CD4-positive, alpha-beta T cell treated with Interferon alpha-2 for 1 hour (primary cell): ENCODE measurements at places on chromosomes 1 and 21.

DNA sequence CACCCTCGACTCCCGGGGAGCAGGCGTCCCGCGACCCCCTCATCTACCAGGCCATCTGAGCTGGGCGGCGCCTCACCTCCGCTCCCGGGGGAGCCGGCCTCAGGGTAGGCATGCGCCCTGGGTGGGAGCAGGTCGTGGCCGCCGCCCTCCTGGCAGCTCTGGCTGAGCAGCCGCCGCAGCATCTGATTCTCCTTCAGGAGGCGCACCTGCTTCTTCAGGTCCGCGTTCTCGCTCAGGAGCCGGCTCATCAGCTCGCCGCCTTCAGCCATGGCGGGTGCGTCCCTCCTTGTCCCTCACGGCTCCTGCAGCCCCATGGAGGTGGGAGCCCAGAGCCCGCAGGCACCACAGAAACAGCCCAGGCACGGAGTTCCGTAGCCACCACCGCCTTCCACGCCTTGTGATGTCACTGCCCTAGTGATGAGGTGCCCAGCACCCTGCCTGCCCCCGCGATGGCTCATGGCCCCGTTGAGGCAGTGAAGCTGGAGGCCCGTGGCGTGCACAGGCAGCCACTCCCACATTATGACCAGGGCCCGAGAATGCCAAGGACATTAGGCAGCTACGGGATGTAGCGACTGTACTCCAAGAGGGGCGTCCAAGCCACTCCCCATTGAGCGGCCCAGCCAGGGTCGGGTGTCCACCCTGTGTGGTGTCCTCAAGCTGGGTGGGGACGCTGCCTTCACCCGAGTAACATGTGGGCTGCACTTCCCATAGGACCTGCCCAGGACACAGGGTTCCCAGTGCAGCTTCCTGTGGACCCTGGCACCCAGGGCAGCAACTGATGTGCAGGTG lies 1.5 kb downstream of the SPATC1L start:
- no peak for DNase-seq

- no peak for DNase-seq
Observed at GRCh38 chr1:246695136-246695535, 29.1 kb upstream of the SCCPDH start.

- peak; percentile 46 for DNase-seq
Observed at GRCh38 chr1:170929835-170930554, 5.3 kb upstream of the MROH9 start.

DNA sequence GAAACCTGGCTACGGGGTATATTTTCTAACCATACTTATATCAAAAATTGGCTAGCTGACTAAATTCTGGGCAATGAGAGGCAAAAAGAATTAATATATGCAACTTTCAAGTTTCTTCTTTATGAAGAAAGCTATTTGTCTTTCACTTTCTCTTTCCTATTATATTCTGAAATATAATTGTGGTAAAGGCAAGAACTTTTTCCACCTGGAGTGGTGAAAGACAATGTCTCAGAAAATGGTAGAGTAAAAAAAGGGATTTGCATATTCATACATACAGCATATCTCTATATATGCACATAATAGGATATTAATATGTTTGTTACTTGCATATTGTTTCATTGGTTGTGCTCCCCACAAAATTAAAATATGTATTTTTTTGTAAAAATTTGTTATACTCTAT lies 793.8 kb downstream of the PLA2G4A start:
- DNase-seq = no peak

GRCh38 chr1:197247465-197247864 lies 20.6 kb upstream of the CRB1 start:
- no peak for DNase-seq

- DNase-seq = no peak
Observed at GRCh38 chr1:210684466-210685294, 356.0 kb downstream of the HHAT start.

DNA sequence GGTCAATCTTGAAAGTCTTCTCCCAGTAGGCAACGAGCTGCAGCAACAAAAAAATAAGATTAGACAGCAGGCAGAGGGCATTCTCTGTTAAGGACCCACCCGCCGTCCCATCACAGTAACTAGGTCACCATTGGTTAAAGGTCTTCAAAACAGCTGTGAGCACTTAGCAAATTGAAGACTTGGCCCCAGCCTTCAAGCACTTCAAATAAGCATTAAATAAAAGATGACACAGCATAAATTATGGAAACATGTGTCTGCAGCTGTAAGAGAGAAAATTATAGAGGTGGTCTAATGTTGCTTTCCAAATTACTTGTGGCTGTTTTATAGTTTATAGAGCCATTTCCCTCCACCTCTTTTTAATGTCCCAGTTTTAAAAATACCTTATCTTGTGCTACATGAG lies 61.2 kb downstream of the VANGL1 start:
- DNase-seq = no peak

DNA sequence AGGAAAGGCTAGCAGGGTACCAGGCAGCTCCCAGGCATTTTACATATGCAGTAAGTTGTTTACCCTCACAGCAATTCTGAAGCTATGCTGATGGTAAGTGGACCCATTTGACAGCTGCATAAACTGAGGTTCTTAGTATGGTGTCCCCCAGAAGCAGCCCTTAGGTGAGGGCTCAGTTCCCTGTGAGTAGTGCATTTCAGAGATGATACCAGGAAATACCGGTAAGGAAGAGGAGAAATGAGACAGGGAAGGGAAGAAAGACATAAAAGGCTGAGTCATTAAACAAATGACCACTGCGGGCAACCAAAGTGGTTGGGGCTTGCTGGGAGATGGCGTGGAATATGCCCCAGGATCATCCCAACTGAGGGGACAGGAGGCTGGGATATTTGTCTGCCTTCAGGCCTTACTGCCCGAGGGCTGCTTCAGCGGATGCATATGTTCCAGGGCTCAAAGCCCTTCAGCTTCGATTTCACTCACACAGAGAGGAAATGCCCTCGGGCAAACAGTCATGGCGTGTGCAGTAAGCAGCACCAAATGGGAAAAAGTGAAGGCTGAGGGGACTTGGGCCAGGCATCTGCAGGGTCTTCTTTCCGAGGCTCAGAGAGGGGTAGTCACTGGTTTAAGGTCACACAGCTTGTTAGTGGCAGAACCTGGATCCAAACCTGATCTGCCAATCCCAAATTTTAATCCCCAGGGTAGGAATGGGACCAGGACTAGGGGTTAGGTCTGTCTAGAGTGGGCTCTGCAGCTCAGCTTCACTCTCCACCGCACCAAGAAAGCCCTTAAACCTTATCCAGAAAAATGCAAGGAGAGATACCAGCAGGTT lies 133.7 kb upstream of the RUNX3 start:
- no peak for DNase-seq

GRCh38 chr1:181659321-181659957 lies 176.1 kb downstream of the CACNA1E start:
- DNase-seq = no peak

- no peak for DNase-seq
Observed at GRCh38 chr1:60670302-60670701, 412.1 kb upstream of the NFIA start.

GRCh38 chr1:68147534-68148171 lies 84.7 kb downstream of the WLS start:
- DNase-seq = no peak

- no peak for DNase-seq
Observed at GRCh38 chr1:210335001-210335400, 6.3 kb downstream of the HHAT start.

GRCh38 chr1:64976361-64976760 lies 10.0 kb upstream of the JAK1 start:
- no peak for DNase-seq

DNA sequence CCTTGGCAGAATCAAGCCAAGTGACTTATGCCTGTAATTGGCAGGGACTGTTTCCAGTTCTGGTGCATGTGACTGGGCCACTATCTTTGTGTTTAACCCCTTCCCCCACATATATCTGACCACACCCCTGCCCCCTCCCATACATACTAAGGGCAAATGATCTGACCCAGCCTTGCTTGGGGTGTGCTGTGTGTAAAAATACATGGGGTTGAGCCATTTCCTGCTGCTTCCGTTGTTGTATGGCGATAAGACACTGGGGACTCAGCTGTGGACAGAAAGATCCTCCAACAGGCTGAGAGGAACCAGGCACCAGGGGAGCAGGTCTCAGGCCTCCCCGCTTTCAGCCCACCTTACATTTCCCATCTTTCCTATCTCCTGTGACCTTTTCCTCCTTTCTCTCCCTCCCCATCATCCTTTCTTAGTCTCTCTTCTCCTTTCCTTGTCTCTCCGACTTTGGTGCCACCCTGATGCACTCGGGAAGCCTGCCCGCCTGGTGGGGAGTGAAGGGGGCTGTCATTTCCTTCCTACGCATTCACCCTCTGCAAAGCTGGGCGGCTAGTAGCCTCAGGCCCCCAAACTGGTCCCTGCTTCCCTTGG lies 39.7 kb downstream of the TMCC2 start:
- no peak for DNase-seq

GRCh38 chr1:159229896-159230295 lies 25.2 kb downstream of the ACKR1 start:
- DNase-seq = no peak

DNA sequence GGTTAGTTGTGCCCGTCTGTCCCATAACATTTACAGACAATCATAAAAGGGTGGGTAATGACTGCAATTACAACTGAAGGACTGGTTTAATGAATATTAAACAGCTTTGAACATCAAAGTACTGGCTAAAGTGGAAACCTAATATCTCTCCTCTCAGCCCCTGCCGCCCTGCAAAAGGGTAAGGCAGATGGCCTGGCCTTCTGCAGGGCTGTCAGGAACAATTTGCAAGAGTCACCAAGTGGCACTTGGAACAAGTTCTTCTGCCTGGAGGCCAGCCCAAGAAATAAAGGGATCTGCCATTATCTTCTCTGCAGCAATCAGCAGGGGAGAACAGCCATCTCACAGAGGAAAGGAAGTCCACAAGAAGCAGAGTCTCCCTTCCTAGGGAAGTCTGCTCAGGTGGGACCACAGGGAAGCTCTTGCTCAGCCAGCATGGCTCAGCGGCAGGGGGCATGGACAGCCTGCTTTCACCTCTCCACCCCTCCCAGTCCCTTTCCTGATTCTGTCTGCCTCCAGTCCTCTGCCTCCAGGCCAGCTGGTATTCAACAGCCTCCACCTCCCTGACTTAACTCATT lies 96.1 kb downstream of the TRABD2B start:
- no peak for DNase-seq

- DNase-seq = no peak
Observed at GRCh38 chr1:26890467-26890796, 349 bp upstream of the GPN2 start.

- DNase-seq = no peak
Observed at GRCh38 chr1:58804853-58805565, 21.2 kb upstream of the JUN start.

DNA sequence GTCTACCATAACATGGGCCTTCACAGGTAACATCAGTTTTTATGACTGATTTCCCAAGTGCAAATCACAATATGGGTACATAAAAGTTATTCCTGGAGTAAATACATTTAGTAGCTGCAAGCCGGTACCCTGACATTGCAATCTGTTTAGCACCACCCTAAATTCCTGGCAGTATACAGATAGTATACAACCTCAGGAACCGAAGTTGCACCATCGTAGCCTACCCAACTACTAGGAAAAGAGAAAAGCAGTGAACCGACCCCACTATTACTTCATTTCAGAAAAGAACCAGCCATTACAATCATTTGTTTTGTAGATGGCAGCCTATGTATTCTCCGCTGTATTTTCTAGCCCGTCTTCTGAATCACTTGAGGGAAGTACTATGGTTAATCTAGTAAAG lies 1.1 kb downstream of the ADIPOR1 start:
- DNase-seq = no peak

GRCh38 chr1:169890761-169891538 lies 2.7 kb downstream of the SCYL3 start:
- peak; percentile 32 for DNase-seq

- no peak for DNase-seq
Observed at GRCh38 chr1:13432251-13432650, 22.0 kb downstream of the PRAMEF20 start.

GRCh38 chr1:210686841-210687240 lies 358.1 kb downstream of the HHAT start:
- no peak for DNase-seq

DNA sequence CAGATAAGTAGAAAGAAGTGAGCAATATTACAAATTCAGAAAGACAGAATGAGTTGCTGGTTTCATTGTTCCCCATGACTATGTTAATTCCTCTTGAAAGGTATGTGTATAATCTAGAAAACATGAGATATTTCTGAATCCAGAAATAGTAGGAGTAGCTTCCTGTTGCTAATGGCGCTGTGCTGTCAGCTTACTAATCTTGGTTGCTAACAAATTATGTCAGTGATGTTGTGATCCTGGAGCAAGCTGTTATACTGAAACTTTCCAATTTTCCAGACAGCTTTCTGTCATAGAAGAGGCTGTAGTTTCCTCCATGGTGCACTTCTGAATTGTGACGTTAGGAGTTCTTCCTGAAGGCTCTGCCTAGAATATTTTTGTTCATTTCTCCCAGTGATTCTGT lies 372.3 kb downstream of the USP25 start:
- no peak for DNase-seq

- DNase-seq = no peak
Observed at GRCh38 chr1:7110321-7110720, 325.1 kb downstream of the CAMTA1 start.

DNA sequence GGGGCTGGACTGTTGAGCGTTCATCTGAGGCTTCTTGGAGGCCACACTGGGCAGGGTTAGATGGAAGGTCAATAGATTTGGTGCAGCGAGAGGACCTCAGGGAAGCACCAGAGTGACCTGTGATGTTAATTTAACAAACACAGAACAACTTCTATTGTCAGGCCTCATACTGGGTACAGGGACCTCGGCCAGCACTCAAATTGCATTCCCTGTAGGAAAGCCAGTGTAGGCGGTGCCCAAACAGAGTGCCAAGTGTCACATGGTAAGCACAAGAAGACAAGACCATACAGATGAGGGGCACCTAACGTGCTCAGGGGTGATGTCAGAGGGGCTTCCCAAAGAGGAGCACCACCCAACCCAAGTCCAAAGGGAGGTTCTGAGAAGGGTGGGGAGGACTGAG lies 1.3 kb downstream of the TMEM269 start:
- no peak for DNase-seq

DNA sequence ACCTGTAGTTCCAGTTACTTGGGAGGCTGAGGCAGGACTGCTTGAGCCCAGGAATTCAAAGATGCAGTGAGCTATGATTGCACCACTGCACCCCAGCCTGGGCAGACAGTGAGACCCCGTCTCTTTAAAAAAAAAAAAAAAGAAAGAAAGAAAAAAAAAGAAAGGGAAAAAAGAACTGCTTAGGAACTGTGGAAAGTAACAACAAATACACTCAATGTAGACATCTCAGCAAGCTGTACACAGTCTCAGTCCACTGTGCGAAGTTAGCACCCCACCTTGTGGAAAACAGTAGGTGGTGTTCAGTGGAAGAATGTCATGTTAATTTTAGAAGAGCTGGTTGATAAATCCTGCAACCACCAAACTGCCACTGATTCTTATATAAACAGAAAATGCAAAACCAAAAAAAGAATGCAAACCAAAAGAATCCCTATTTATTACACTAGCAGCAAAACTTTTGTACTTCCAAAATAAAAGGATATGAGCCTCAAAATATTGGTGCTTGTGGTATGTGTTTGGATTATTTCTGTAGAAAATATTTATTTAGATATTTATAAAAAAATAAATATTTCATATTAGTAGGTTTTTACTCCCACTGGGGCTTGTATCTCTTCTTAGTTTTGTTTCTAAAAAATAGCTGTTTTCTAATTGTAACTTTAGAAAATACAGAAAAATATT lies 31.1 kb downstream of the ALG14 start:
- peak; percentile 10 for DNase-seq

- no peak for DNase-seq
Observed at GRCh38 chr1:243850202-243850451, at the start of gene AKT3. Gene AKT3, minus strand, starts transcription at chr1:243850243. Its CDS starts 7,073 bp downstream, at chr1:243843170.
